Activated CD4-positive, alpha-beta T cell treated with anti-CD3 and anti-CD28 coated beads for 36 hours (primary cell): ENCODE measurements at places on chromosomes 13 and 19.
A peak's percentile ranks its signal among the peaks of the same experiment; 100 is the strongest.

- DNase-seq: no peak
These were observed 3.3 kb downstream of the VSTM2B start for GRCh38 chr19:29528946-29529645.

- peak; percentile 28 for DNase-seq
These were observed 7.1 kb upstream of the ZNF91 start for GRCh38 chr19:23402388-23402787.

DNA sequence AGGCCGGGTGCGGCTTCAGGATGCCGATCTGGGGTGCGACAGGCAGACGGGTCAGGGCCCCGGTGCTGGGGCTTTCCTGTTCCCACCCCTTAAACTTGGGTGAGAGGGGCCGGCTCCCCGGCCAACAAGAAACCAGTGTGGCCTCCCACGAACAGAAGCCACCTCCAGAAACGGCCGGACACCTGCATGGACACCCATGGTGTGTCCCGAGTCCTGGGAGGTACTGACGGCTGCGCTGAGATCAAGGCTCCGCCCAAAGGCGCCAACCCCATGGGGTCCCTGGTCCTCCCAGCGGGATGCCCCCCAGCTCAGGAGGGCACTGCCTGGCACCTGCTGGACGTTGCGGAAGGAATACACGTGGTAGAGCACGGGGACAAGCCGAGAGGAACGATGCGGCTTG, 11.5 kb downstream of the POLRMT start:
- DNase-seq: no peak

- no peak for DNase-seq
These were observed 293.6 kb downstream of the DNAJC15 start for GRCh38 chr13:43316946-43317353.

DNA sequence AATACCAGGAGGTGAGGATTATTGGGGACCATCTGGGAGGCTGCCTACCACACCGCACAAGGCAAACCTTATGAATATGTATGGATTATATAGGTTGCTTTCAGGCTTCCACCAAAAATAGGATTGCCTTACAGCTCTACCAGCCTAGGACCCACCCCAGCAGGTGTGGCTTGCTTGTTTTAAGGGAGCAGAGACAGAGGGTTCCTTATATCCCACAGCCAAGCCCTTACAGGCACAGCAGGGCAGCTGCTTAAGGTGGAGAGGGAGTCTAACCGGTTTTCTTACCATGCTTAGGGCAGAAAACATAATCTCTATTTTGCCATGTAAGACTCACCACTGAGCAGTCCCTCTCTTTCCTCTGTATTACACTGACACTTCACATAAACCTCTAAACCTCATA, 16.1 kb upstream of the TTYH1 start:
- DNase-seq: no peak

DNA sequence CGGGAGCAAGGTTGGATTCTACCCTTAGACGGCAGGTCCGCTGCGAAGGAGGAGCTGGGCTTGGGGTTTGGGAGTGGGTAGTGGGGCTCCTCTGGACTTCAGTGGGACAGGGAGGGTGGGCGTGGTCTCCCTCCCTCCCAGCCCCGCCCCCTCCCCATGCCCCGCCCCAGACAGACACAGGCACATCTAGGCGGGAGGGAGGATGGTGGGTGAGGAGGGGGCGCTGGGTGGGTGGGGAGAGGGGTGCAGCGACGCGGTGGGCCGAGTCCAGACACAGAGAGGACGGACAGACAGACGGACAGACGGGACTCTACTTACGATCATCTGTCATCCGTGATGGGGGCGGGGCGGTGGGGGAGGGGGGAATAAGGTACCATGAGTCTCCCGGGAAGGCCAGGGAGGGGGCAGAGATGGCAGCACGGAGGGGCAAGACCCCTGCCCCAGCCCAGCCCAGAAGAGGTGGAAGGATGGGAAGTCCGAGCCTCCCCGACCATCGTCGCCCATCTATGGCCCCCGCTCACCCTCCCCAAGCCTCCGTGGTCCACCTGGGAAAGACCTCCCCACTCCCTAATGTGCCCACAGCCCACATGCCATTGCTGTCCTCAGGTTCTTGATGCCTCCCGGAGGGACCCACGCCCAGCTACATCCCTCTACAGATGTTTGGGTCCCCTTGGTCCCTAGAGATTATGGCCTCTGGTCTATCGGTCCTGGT, 64.8 kb downstream of the UNC13A start:
- no peak for DNase-seq

GRCh38 chr19:6238643-6239281, 41.0 kb downstream of the MLLT1 start:
- no peak for DNase-seq

DNA sequence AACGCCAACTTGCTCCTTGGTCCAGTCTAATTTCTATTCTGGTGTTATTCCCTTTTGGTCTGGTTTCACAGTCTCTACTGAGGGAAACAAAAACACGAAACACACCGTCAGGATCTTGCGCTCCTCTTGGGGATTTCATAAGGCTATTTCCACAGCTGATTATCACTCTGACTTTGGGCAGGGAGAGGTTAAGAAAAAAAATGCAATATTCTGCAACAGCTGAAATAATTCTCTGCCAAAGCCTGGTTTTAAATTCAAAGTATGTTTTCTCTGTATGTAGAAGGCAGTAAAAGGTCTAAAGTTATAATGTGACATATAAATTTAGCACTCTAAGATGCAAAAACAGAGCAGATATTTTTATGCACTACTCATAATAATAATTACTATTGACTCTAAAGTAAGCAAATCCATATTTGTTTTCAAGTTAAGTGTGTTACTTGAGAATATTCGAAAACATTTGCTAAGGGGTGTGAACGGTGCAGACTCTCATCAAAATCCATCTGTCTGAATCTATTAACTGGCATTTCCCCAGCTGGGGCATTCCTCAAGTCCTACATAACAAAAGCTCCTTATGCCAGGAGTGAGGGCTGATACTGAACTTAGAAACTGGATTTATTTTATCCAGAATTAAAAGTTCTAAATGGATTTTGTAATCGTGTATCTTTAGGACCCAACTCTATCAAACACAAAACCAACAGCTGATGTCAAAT, 38.4 kb upstream of the STARD13 start:
- no peak for DNase-seq

GRCh38 chr19:1213391-1214286, 8.1 kb downstream of the STK11 start:
- DNase-seq: peak; percentile 81

DNA sequence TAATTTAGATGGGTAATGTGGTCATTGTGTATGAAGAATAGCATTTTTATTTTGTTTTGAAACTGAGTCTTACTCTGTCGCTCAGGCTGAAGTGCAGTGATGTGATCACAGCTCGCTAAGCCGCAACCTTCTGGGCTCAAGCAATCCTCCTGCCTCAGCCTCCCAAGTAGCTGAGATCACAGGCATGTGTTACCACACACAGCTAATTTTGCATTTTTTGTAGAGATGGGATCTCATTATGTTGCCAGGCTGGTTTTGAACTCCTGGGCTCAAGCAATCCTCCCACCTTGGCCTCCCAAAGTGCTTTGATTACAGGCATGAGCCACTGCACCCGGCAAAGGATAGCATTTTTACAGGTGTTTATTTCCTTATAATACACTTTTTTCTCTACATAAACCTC, 36.6 kb downstream of the SERTM1 start:
- no peak for DNase-seq

DNA sequence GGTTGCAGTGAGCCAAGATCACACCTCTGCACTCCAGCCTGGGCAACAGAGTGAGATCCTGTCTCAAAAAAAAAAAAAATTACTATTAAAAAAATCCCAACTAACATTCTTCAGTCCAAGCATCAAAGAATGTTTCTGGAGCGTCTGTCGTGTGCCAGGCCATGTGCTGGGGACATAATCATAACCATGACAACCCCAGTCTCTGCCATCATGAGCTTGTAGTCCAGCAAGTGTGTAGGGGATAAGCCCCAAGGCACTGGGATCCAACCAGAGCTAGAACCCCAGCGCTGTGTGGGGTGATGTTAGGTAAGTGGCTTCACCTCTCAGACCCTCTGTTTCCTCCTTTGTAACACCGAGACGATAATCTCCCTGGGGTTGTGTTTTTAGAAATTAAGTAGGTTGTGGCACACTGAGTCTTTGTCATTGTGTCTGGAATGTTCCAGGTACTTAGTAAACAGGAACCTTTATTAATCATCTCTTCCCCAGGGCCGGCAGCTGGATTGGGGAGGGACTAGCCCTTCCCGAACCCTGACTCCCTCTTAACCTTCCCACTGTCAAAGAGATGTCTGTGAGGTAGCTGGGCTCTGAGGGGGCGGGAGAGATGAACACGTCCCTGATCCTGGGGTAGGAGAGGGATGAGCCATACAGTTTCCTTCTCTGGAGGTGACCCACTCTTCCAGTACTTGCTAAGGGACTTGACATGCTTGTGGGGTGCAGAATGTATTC, 5.2 kb downstream of the ITPKC start:
- DNase-seq: no peak

GRCh38 chr19:49741210-49741844, 21.8 kb downstream of the TSKS start:
- DNase-seq: no peak

DNA sequence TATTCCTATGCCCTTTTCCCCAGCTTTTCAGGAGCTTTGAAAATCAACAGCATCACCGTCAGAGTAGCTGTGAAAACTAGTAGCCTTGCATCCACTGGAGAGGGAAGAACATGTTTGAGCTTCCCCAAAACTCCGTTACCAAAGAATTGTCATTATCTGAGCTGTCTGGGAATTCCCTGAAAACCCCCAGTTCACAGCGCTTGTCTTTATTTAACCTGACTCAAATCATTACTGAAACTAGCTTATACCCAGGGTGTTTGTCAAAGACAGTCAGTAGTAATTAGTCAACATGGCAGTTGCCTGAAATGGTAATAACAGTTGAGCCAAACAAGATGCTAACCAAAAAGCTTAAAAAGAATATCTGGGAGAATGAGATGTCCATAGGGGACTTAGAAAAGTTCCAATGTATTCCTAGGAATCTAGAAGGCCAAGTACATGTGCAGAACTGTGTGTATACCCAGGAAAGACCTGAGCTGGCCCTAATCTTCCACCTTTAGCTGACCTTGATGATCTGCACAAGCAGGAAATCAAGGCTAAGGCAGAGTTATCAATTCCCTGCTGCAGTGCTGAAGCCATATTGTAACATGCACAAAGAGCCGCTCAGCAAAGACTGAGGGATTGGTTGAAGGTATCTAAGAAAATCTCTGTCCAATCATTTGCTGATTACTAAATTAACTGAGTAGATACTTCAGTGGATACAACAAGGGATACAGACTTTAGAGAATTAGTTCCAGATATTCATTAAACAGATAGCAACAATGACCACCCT, 130.8 kb downstream of the KL start:
- peak; percentile 24 for DNase-seq

DNA sequence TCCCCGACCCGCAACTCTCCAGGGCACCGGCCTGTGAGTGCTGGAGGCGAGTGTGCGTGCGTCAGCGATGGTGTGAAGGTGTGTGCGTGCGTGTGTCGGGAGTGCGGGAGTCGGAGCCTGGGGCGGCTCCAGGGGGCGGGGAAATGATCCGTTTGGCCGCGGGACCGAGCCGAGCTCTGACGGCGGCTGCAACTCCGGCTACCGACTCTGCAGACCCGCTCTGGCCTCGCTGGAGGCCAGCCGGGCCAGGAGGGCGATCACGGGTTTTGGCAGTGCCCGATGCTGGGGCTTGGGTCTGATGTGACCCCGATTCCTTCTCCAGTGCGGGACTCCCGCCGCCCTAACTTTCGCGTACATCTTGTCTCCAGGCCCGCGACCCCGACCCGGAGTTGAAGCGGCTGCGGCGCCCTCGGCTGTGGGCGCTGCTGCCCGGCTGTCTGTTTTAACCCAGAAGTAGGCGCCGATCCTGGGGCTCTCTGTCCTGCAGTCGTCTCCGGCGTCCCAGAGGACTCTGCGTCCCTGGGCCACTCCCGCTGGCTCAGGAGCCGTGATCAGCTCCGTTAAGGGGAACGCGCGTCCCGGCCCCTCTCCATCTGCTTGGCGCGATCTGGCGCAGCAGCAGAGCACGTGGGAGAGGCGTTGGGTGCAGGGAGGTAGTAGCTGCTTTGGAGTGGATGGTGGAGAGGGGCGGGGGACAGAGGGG, 1.2 kb downstream of the CHST8 start:
- peak; percentile 7 for DNase-seq

GRCh38 chr13:111387026-111387871, 66.8 kb downstream of the TEX29 start:
- DNase-seq: peak; percentile 31

GRCh38 chr13:41178040-41178439, 16.3 kb downstream of the KBTBD7 start:
- DNase-seq: no peak
